ENCODE measurements at places on chromosomes 2 and 18. TPM values are rescaled to one million over a fixed set of nuclear protein-coding genes. Genes with fewer than 3 reads are reported as not detected.
A peak's percentile ranks its signal among the peaks of the same experiment; 100 is the strongest.

- no peaks in the 10 kb centered on the region for H3K36me3 ChIP-seq
- no peak for DNase-seq
- peak overlapping the region; percentile 47 for H3K4me3 ChIP-seq
- H3K4me1 ChIP-seq: peaks cover 91% of the 10 kb centered on the region
- H3K27me3 ChIP-seq: no peaks in the 10 kb centered on the region
Observed at GRCh38 chr2:172431463-172431862, 4.1 kb downstream of the ITGA6 start.

DNA sequence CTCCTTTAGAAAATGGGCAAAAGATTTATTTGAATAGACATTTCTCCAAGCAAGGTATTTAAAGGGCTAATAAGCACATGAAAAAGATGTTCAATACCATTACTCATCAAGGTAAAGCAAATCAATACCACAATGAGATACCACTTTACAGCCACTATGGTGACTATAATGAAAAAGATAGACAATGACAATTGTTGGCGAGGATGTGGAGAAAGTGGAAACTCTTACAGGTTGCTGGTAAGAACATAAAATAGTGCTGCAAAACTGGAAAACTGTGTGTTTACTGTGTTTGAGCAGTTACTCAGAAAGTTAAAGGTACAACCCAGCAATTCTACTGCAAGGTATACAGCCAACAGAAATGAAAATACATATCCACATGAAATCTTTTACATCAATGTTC lies 31.9 kb upstream of the RNU4ATAC start:
- H3K27me3 ChIP-seq: no peaks in the 10 kb centered on the region
- H3K4me1 ChIP-seq: no peaks in the 10 kb centered on the region
- no peak overlapping the region for H3K4me3 ChIP-seq
- DNase-seq: no peak

- H3K27ac ChIP-seq: no peak overlapping the region
- H3K4me3 ChIP-seq: no peak overlapping the region
- H3K4me1 ChIP-seq: no peaks in the 10 kb centered on the region
- DNase-seq: no peak
- no peaks in the 10 kb centered on the region for H3K27me3 ChIP-seq
Observed at GRCh38 chr2:62185475-62186155, 10.3 kb upstream of the B3GNT2 start.

- H3K4me1 ChIP-seq: no peaks in the 10 kb centered on the region
- H3K4me3 ChIP-seq: no peak within 1 kb of the TSS
- H3K36me3 ChIP-seq: no peaks in the 10 kb centered on the region
- no peak for DNase-seq
- H3K27me3 ChIP-seq: peaks cover 2% of the 10 kb centered on the region
- H3K27ac ChIP-seq: no peak within 1 kb of the TSS
Observed at GRCh38 chr2:142877216-142877838, at the start of gene KYNU. Gene KYNU, plus strand, starts transcription at chr2:142877664. Its CDS starts 7,704 bp downstream, at chr2:142885368.

- DNase-seq: no peak
- H3K4me1 ChIP-seq: no peaks in the 10 kb centered on the region
- H3K4me3 ChIP-seq: no peak overlapping the region
- H3K27ac ChIP-seq: no peak overlapping the region
- H3K27me3 ChIP-seq: no peaks in the 10 kb centered on the region
- H3K36me3 ChIP-seq: no peaks in the 10 kb centered on the region
Observed at GRCh38 chr2:36451512-36451911, 95.9 kb downstream of the CRIM1 start.

- no peak overlapping the region for H3K4me3 ChIP-seq
- H3K4me1 ChIP-seq: no peaks in the 10 kb centered on the region
- H3K36me3 ChIP-seq: no peaks in the 10 kb centered on the region
- no peak overlapping the region for H3K27ac ChIP-seq
Observed at GRCh38 chr2:200625958-200626363, 40.1 kb downstream of the AOX1 start.

DNA sequence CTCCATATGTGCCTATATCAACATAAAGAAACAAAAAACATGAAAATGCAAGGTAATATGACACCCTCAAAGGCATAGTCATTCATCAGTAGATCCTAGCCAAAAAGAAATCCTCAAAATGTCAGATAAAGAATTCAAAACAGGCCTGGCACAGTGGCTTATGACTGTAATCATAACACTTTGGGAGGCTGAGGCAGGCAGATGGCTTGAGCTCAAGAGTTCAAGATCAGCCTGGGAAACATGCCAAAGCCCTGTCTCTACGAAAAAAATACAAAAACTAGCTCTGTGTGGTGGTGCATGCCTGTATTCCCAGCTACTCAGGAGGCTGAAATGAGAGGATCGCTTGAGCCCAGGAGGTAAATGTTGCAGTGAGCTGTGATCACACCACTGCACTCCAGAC lies 284.6 kb upstream of the KLHL29 start:
- H3K36me3 ChIP-seq: no peaks in the 10 kb centered on the region
- no peak overlapping the region for H3K27ac ChIP-seq
- DNase-seq: no peak
- no peaks in the 10 kb centered on the region for H3K4me1 ChIP-seq
- H3K4me3 ChIP-seq: no peak overlapping the region

- H3K4me3 ChIP-seq: no peak overlapping the region
- no peak for DNase-seq
- no peaks in the 10 kb centered on the region for H3K27me3 ChIP-seq
- no peaks in the 10 kb centered on the region for H3K36me3 ChIP-seq
- H3K4me1 ChIP-seq: peaks cover 4% of the 10 kb centered on the region
- no peak overlapping the region for H3K27ac ChIP-seq
Observed at GRCh38 chr2:105674401-105674800, 70.3 kb upstream of the NCK2 start.

DNA sequence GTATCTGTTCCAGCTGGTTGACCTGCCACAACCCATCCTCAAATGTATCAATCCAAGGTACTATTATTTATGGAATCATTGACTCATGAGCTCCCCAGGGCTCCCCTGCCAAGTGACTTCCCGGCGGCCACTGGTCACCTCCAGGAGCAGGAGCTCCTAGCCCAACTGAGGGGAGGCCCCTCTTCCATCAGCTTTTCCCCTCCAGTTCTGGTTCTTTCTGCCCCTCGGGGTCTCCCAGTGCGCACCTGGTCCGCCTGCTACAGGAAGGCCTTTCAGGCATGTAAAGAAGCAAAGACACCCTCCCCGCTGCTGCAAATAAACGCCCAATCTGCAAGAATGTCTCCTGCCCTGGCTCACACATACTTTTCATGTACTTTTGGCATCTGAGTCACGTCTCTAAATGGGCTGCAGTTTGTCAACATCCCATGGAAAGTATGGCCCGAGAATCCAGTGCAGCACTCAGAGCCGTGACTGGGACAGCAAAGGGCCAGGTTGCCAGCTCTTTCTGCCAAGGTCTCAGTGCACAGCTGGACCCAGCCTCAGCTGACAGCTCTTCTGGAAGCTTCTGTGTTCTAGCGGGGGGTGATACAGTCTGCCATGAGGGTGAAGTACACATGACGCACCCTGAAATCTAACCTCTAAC lies 41.4 kb downstream of the KLHL29 start:
- no peaks in the 10 kb centered on the region for H3K4me1 ChIP-seq
- no peak overlapping the region for H3K27ac ChIP-seq
- no peak overlapping the region for H3K4me3 ChIP-seq
- H3K27me3 ChIP-seq: no peaks in the 10 kb centered on the region

DNA sequence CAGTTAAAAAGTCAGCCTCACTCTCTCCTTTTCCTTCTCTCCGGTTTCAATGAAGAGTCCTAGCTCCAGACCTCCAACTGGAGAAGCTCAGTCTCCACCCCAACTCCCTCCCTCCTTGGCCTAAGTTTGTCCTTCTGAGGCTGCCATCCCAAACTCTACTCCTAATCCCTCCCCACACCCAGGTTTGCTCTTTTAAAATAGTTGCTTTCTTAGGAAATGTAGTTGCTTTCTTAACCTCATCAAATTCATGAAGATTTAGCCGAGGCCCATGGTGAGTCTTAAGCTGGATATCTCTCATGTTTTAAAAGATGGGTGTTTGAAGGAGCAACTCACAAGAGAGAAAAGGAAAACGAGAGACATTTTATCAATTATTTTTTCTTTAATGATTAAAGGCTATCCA lies 937 bp upstream of the LANCL1 start:
- no peaks in the 10 kb centered on the region for H3K27me3 ChIP-seq
- DNase-seq: peak; percentile 24
- H3K27ac ChIP-seq: peak overlapping the region; percentile 83
- peaks cover 29% of the 10 kb centered on the region for H3K4me1 ChIP-seq

DNA sequence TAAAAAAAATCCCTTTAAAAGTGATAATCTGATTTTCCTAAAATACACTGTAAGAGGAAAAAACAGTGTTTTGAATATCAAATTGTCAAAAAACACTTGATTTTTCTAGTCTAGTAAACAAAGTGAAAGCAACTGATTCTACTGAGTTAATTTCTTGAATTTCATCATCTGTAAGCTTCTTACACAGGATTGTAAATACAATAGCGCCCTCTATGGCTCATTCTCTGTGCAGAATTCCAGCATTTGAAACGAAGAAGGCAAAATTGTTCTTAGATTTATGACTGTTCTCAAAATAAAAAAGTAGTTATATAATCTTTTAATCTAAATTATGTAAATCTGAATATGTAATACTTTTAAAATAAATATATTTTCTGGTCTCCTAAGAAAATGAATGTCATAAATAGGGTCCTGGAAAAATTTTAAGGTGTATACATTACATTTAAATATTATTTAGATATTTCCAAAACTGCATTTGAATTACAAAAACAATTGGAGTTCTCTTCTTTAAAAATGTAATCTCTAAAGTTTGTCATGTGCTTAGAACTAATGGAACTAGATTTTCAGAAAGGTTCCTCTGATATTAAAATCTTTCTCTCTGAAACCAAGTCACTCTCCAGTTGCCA lies 176.9 kb upstream of the MC4R start:
- no peaks in the 10 kb centered on the region for H3K36me3 ChIP-seq
- DNase-seq: peak; percentile 50
- H3K27me3 ChIP-seq: no peaks in the 10 kb centered on the region
- no peak overlapping the region for H3K4me3 ChIP-seq

- peak; percentile 2 for DNase-seq
- H3K27ac ChIP-seq: no peak overlapping the region
- no peak overlapping the region for H3K4me3 ChIP-seq
- H3K4me1 ChIP-seq: no peaks in the 10 kb centered on the region
- no peaks in the 10 kb centered on the region for H3K36me3 ChIP-seq
Observed at GRCh38 chr18:31424383-31424988, 23.1 kb upstream of the DSG3 start.

GRCh38 chr18:7164323-7165004 lies 46.9 kb upstream of the LAMA1 start:
- no peak overlapping the region for H3K4me3 ChIP-seq
- no peak for DNase-seq
- no peaks in the 10 kb centered on the region for H3K4me1 ChIP-seq
- H3K27me3 ChIP-seq: no peaks in the 10 kb centered on the region
- no peaks in the 10 kb centered on the region for H3K36me3 ChIP-seq
- no peak overlapping the region for H3K27ac ChIP-seq

DNA sequence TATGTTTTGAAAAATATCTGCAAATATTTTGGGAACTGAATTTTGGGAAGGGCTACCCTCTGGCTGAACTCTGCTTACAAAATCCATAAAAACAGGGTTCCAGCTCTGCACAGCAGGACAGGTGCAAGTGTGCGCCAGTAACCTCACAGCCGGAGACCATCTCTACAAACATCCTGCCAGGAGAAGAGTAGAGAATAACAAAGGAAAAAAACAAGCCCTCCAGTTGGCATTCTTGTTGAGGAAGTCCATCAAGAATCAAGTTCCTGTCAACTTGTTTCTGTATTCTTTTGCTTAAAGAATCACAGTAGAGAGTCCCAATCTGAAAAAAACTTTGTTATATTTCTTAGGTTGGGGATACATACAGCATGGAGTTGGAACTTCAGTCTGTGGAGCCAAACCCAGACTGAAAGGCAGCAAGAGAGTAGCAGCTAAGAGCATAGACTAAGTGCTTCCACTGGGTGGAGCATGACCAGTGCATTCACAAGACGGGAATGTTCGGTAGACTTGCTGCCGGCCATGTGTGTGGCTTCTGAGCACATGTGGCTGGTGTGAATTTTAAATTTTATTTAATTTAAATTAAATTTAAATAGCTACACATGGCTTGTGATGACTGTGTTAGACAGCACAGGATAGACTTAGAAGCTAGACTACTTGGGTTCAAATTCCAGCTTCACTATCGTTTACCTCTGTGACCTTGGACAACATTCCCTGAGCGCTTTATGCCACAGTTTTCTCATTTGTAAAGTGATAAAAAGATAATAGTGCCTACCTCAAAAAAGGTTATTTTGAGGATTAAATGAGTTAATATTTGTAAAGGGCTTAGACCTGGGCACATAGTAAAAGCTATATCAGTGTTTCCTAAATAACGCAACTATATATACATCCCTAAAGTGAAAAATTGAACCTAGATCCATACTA lies 41.9 kb downstream of the SPTBN1 start:
- peaks cover 9% of the 10 kb centered on the region for H3K27me3 ChIP-seq
- DNase-seq: no peak
- no peaks in the 10 kb centered on the region for H3K4me1 ChIP-seq

- H3K4me1 ChIP-seq: no peaks in the 10 kb centered on the region
- H3K4me3 ChIP-seq: no peak overlapping the region
- H3K27me3 ChIP-seq: no peaks in the 10 kb centered on the region
Observed at GRCh38 chr2:37287966-37288365, 36.7 kb downstream of the PRKD3 start.

DNA sequence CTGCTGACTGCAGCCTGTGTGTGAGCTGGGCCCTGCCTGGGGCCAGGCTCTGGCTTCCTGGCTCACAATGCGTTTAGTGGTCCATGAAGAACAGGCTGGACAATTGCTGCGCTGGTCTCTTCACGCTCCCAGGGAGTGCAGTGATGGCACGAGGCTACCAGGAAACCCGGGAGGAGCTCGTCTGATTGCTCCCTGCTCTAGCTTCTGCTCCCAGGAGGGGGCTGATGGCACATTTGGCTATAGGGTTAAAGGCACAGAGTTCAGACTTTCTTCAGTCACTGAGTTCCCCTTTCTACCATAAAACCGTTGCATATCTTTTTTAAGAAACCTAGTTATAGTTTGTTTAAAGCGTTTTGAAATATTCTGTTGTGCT lies 60.1 kb downstream of the KCNF1 start:
- DNase-seq: no peak
- H3K27me3 ChIP-seq: no peaks in the 10 kb centered on the region
- H3K27ac ChIP-seq: no peak overlapping the region
- no peaks in the 10 kb centered on the region for H3K36me3 ChIP-seq

DNA sequence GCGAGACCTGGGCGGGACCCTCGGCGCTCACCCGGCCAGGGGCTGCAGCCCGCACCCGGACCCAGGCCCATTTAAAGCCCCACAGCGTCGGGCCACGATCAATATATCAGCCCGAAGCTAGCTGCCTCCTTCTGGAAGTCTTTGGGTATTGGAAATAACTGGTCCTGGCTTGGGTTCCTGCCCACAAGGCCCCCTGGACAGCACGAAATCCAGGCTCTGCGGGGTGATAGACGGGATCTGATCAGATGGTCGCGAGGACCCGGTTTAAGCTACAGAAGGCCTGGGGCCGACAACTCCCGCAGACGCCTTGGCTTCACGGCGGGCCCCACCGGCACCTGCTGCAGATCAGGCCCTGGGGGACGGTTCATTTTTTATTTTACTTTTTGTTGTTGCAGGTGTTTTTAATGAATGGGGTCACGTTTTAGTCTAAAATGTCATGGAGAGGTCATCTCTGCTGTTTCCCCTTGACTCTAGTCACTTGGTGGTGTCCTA lies 362 bp upstream of the PSTPIP2 start:
- DNase-seq: no peak
- H3K4me3 ChIP-seq: no peak overlapping the region
- no peaks in the 10 kb centered on the region for H3K27me3 ChIP-seq
- no peak overlapping the region for H3K27ac ChIP-seq
- peaks cover 34% of the 10 kb centered on the region for H3K4me1 ChIP-seq
- peaks cover under 1% of the 10 kb centered on the region for H3K36me3 ChIP-seq

The CHRND gene
- not detected for total RNA-seq

The ROCK1 gene
- 125 TPM for total RNA-seq

The SERPINB4 gene
- not detected for total RNA-seq

The MC5R gene
- total RNA-seq: not detected

The RAD51AP2 gene
- total RNA-seq: not detected

The CELF4 gene
- not detected for total RNA-seq

The DPP4 gene
- 12.6 TPM for total RNA-seq

The TRABD2A gene
- total RNA-seq: 48.8 TPM

The RUFY4 gene
- total RNA-seq: 2.1 TPM

The PLGLB1 gene
- 8.2 TPM for total RNA-seq
